ENCODE measurements at places on chromosomes 7 and 10.

DNA sequence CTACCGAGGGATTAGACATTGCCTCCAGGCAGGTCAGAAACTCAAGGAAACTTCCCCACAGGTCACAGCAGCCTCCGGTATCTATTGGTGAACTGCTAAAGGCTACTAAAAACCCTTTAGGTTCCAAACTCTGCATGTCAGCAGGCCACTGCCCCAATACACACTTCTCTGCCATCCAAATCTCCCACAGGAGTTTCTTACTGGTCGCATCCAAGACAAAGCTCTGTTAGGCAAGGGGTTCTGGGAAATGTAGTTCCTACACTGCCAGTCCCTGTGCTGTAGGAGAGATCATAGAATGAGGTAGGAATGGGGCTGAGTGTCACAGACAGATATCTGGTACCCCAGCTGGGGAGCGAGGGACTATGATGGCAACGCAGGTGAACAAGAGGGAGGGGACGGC is 757.0 kb upstream of the C7orf33 start:
- no peak for DNase-seq

- DNase-seq = no peak
Observed at GRCh38 chr10:97020452-97021400, 165.0 kb downstream of the SLIT1 start.

- no peak for DNase-seq
Observed at GRCh38 chr7:123657304-123657685, 1.6 kb downstream of the LMOD2 start.

GRCh38 chr7:34900891-34901513 is 136.3 kb downstream of the DPY19L1 start:
- DNase-seq = no peak

DNA sequence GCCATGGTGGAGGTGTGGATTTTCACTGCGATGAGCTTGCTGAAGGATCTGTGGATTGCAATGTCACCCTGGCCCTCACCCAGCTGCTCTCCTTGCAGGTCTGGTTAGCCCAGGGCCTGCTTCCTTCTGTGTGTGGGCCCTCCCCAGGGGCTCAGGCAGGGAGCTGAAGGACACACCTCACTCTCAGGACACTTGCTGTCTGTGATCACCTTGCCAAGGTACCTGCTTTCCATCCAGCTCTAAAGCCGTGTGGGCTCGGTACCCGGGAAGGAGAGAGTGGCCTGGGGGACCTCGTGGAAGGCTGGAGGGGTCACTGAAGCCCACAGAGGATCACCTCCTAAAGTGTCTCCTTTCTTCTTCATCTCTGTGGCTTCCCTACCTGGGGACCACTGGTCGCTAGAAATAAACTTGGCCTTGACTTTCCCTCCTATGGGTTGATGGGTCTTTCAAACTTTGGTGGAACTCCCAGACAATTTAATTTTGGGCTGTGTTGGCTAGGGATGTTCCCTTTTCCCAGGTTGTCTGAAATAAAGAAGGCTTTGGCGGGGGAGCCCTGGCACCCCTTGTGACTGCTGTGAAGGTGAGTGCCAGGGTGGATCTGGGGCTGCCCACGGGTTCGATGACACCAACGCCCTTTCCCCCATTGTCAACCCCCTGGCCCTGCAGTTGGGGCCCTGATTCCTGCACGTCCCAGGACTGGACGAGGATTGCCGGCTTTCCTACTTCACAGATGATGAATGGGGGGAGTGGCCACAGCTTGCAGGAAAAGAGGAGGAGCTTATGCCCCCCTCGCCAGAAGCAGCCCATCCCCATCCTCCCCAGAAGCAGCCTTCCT is 331.0 kb downstream of the ADARB2 start:
- no peak for DNase-seq

DNA sequence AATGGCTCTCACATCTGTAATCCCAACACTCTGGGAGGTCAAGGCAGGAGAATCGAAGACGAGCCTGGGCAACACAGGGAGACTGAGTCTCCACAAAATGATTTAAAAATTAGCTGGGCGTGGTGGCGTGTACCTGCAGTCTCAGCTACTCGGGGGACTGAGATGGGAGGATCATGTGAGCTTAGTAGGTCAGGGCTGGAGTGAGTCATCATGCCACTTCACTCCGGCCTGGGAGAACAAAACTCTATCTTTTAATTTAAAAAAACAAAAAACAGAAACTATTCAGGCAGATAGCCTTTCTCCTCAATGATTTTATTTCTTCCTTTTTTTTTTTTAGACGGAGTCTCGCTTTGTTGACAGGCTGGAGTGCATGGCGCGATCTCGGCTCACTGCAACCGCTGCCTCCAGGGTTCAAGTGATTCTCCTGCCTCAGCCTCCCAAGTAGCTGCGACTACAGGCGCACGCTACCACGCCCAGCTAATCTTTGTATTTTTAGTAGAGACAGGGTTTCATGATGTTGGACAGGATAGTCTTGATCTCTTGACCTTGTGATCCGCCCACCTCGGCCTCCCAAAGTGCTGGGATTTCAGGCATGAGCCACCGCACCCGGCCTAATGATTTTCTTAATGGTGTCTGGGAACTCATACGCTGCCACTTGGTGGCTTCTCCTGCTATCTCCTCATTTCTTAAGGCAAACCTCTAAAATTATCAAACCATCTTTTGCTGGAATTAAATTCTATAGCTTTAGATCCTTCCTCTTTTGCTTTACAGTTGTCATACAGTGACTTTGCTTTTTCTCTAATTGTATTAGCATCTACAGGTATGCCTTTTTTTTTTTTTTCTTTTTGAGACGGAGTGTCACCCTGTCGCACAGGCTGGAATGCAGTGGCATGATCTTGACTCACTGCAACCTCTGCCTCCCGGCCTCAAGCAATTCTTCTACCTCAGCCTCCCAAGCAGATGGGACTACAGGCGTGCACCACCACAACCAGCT is 22.9 kb downstream of the SRPK2 start:
- no peak for DNase-seq

- DNase-seq = no peak
Observed at GRCh38 chr7:34603711-34604444, 54.1 kb upstream of the NPSR1 start.

Measured in stimulated activated CD8-positive, alpha-beta memory T cell treated with anti-CD3 and anti-CD28 coated beads, Interleukin-4, amount 100 ng/mL, for 4 hours (primary cell).